ENCODE measurements at places on chromosomes 6 and 20.

GRCh38 chr20:48486065-48486464, 341.7 kb downstream of the PREX1 start:
- DNase-seq, result no peak

DNA sequence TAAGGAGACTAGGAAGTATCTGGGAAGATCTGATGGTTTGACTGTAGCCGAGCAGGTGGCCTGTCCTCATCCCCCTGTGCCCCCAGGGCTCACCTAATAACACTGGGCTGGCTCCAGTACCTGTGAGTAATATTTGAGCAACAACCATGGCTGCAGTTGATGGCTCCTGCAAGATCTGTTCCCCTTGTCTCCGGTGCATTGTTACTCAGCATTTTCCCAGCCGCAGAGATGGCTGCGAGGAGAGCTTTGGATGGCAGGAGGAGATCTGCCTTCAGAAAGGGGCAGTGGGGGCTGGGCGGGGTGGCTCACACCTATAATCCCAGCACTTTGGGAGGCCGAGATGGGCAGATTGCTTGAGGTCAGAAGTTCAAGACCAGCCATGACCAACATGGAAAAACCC, 39.3 kb downstream of the PTK7 start:
- DNase-seq, result no peak

- DNase-seq, result peak; percentile 98
These were observed at the start of gene TCF19 for GRCh38 chr6:31158140-31158862. TSS of gene TCF19 (plus strand) at chr6:31158589. CDS start at chr6:31159470, 881 bp downstream.

- DNase-seq, result no peak
These were observed 14.2 kb upstream of the SLPI start for GRCh38 chr20:45268531-45268930.

- DNase-seq, result peak; percentile 60
These were observed 28.3 kb downstream of the MRS2 start for GRCh38 chr6:24431045-24431451.

GRCh38 chr20:23080521-23080920, 5.6 kb downstream of the CD93 start:
- no peak for DNase-seq

DNA sequence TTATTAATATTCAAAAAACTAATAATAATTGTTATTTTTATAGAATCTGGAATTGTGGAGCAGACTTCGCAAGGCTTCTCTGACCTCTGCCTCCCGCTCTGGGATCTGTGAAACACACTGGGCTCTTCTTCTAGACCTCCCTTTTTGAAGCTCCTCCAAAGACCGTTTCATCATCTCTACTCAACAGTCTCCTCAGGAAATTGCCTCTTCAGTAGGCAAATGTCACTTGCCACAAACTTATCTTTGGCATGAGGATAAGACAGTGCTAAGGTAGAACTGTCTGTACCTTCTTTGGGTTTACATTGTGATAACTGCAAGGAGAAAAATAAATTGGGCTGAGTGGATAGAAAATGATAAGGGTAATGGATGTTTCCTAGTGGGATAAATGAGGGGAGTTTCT, 2.3 kb upstream of the MAS1L start:
- DNase-seq, result no peak

DNA sequence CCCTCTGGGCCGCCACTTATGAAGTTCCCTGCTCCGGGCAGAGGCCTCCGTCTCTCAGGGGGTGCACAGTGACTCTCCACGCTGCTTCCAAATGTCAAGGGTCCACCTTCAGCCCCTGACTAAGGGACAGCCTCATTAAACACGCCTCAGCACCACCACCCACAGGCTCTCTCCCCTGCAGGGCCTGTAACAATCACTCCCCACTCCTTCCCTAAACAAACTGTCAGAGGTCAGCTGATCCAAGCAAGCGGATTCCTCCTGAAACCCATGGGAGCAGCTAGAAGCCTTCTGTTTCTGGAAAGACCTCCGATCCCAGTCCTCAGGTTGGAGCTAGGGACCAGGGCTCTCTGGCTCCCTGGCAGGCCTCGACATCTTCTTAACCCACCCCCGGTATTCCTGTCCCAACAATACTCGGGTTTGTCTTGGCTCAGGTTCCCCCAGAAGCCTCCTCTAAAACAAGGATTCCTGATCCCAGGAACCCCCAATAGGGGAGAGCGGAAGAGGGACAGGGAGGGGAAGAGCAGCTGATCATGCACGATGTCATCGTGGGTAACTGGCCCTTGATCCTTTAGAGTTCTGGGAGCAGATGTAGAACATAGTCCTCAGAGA, 181.0 kb downstream of the ZNF217 start:
- DNase-seq, result no peak

GRCh38 chr6:73382462-73383113, 12.0 kb upstream of the DDX43 start:
- DNase-seq, result no peak

- no peak for DNase-seq
These were observed 224.3 kb downstream of the UBE3D start for GRCh38 chr6:82841309-82841708.

DNA sequence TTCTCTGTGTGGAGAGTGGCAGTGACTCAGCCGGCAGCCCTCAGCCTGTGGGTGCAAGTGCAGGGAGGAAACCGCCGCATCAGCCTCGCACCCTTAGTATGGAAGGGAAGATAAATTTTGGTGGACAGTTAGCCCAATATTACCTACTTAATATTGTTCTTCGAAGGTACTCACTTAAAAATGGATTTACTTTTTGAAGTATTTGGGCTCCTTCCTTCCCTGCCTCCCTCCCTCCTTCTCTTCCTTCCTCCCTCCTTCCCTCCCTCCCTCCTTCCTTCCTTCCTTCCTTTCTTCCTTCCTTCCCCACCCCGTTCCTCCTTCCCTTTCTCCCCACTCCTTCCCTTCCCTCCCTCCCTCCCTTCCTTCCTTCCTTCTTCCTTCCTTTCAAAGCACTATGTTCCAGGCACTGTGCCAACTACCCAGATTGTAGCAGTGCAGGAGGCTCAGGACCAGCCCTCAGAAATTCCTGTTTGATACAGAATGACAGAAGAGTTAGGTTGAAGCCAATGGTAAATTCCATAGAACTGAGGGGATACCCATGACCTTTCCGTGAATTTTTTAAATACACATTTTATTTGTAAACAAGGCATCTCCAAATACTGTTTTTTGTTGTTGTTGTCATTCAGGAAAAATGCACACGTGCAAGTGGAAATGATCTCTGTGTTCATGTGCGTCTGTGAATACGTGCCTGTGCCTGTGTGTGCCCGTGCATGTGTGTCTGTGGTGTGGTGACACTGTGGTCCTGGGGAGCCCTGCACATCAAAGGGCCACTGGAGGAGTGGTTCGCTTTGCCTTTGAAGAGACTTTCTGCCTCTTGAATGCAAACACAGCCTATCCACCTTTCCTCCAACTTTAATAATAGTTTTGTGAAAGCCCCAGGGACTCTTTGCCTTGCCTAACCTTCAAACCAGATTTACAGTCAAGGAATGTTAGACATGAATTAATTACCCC, 141.7 kb downstream of the EDN3 start:
- no peak for DNase-seq

DNA sequence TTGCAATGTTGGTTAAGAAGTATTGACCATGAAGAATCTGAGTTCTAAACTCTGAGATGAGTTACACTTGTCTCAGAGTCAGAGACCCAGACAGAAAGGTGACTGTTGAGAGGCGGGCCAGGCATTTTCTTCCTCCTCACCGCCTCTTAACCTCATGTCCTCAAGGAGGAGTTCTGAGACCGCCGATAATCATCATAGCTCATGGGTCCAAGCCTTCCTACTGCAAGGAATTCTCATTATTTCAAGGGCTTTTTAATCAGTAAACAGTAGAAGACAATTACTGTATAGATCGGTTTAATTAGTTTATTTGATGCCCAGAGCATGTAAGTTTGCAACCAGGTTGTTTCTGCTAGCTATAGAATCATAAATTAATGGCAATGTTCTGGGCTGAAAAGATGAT, 382.4 kb upstream of the MMS22L start:
- DNase-seq, result no peak

DNA sequence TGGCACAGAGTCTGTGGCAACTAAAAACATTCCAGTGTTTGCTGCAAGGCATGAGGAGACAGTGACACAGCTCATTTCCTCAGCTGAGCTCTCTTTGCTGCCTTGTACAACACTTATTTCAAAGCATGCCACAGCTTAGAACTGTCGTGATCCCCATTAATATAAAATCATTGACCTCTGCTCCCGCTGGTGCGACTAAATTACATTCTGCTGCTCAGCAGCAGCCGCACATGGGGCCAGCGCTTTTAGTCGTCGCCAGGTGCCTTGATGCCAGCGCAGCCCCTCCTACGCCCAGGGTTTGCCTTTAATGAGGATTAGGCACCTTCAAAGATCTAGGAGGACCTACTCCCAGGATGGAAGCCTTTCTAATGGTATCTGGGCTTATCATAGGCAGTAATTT, 717.9 kb upstream of the POU3F2 start:
- no peak for DNase-seq

DNA sequence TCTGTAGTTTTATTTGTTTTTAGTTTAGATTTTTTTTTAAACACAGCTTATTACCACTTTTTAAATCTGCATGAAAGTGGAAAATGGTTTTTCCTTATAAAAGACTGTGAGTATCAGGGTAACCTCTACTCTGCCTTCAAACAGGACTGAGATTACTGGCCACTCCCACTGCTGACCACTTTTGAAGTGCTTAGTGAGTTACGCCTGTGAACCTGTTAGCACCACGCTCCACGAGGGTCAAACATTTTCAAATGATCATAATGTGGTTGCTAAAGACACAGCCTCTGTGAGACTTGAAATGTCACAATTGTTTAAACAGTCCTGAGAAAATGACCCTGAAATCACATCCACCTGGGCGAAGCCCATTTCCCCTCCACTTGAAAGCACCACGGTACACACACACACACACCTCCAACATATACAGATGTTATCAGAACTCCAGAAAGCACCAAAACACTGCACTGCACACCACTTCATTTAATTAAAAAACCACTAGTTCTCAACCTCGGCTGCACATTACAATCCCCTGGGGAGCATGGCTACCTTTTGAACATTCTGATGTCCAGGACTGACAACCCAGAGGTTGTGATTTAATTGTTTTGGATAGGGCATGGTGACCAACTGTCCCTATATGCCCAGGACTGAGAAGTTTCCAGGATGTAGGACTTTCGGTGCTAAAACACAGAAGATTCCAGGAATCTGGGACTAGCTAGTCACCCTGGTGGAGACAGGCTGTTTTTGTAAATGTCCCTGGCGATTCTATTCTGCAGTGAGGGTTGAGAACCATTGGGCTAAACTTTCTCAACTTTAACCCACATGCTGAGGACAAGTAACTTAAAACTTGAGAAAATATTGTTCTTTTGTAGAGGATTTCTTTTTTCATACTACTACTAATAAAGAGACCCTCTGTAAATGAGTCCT, 176.4 kb upstream of the MYLIP start:
- DNase-seq, result no peak

GRCh38 chr20:53972179-53972578, 98.2 kb downstream of the BCAS1 start:
- no peak for DNase-seq

DNA sequence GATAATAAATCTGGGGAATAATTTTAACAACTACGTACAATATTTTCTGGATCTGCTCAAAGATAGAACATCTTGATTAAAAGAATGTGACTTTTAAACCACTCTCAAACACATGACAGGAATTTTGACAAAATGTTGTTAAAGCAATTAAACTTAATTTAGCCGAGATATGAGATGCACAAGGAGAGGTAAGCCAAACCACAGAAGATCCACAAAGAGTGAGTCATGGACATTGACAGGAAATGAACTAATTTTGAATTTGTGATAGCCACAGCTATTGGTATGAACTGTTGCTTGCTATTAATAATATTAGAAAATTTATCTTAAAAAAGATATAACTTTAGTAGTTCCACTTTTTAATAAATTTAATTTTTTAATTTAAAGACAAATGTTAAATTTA, 27.8 kb upstream of the VGLL2 start:
- DNase-seq, result peak; percentile 33

DNA sequence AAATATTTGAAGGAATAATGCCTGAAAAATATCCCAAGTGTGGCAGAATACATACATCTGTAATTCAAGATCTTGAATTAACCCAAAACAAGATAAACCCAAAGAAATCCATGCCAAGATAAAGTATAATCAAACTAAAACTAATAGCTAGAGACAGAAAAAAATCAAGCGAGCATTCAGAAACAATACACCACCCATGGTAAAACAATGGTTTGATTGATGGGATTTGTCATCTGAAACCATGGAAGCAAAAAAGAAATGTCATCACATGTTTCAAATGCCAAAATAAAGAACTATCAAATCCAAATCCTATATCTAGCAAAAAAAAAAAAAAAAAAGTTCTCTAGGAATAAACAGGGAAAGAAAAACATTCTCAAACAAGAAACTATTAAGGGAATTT, 5.1 kb upstream of the DEFB127 start:
- DNase-seq, result no peak

GRCh38 chr6:38212579-38212978, 393.1 kb downstream of the ZFAND3 start:
- no peak for DNase-seq

DNA sequence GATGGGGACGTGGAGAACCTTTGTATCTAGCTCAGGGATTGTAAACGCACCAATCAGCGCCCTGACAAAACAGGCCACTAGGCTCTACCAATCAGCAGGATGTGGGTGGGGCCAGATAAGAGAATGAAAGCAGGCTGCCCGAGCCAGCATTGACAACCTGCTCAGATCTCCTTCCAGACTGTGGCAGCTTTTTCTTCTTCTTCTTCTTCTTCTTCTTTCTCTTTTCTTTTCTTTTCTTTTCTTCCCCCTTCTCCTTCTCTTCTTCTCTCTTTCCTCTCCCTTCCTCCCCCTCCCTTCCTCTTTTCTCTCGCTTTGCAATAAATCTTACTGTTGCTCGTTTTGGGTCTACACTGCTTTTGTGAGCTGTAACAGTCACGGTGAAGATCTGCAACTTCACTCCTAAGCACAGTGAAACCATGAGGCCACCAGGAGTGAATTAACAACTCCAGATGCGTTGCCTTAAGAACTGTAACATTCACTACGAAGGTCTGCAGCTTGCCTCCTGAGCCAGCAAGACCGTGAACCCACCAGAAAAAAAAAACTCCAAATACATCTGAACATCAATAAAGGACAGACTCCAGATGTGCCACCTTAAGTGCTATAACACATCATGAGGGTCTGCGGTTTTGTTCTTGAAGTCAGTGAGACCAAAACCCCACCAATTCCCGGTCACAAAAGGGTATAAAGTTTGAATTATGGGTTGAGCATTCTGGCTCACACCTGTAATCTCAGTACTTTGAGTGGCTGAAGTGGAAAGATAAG, 19.6 kb upstream of the SERPINB1 start:
- no peak for DNase-seq
